Inflammatory macrophage (primary cell): ENCODE measurements at places on chromosomes 4 and X.

- DNase-seq = no peak
Observed at GRCh38 chr4:115950806-115951205, 837.4 kb upstream of the NDST4 start.

GRCh38 chr4:142832022-142832421 lies 14.1 kb downstream of the INPP4B start:
- DNase-seq = no peak

- DNase-seq = no peak
Observed at GRCh38 chrX:30786374-30786773, 102.7 kb downstream of the TAB3 start.

GRCh38 chr4:11495291-11495690 lies 66.6 kb upstream of the HS3ST1 start:
- DNase-seq = no peak

- DNase-seq = no peak
Observed at GRCh38 chr4:127001933-127002332, 630.8 kb upstream of the INTU start.

GRCh38 chrX:13863324-13863723 lies 46.4 kb upstream of the GPM6B start:
- DNase-seq = no peak

DNA sequence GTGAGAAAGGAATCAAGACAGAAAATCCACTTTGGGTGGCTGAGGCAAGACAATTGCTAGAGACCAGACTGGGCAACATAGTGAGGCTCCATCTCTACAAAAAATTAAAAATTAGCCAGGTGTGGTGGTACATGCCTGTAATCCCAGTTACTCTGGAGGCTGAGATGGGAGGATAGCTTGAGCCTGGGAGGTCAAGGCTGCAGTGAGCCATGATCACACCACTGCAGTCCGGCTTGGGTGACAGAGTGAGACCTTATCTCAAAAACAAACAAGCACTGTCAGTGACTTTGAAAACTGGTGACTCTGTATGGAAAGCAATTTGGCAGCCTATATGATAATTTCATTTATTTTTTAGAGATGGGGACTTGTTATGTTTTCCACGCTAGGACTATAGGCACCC lies 2.3 kb upstream of the ELOVL6 start:
- DNase-seq = no peak

DNA sequence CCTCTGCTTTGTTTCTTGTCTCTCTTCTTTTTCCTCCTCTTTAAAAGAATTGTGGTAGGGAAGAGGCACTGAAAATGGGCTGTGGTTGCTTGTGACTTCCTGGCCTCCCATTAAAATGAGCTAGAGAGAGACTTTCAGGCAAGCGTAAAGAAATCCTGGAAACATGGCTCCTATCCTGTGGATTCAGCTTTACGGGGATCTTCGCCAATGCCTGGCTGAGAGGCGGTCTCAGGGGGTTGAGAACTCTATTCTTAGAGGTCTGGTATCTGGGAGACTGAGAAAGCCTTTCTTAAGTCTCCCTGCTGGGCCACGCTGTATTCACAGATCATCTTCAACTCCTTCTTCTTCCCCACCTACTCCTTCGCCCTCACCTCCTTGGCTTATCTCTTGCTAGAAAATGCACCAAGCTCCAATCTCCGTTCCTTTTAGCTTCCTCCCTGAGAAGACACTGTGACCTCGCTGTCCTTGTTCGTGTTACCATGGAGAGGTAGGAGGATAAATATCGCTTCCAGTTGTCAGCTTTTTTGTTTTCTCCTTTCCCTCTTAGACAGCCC lies 542 bp upstream of the KLF8 start:
- no peak for DNase-seq
